ENCODE measurements at places on chromosomes 3 and 15. TPM values are rescaled to one million over a fixed set of nuclear protein-coding genes. Genes with fewer than 3 reads are reported as not detected.

The CACNA1D gene
- 0.16 TPM for total RNA-seq

The ANKUB1 gene
- not detected for total RNA-seq

The FRMD4B gene
- total RNA-seq = 10.9 TPM

The RTP3 gene
- not detected for total RNA-seq

The FBXO40 gene
- total RNA-seq = 268 TPM

The ACVR2B gene
- total RNA-seq = 7.9 TPM

The MAP1A gene
- total RNA-seq = 24.3 TPM

The SYNPR gene
- total RNA-seq = not detected

The GASK1A gene
- 1.3 TPM for total RNA-seq

The ADAMTS17 gene
- 2.2 TPM for total RNA-seq

The FAM219B gene
- 86.1 TPM for total RNA-seq

The CDC25A gene
- total RNA-seq = 3.2 TPM

The AP3B2 gene
- total RNA-seq = 0.22 TPM

The SLC51A gene
- total RNA-seq = not detected

The ISL2 gene
- not detected for total RNA-seq

The ACTC1 gene
- total RNA-seq = 11,428 TPM

The MELTF gene
- total RNA-seq = 15.2 TPM

The HACD2 gene
- 8.9 TPM for total RNA-seq

The HYAL3 gene
- 1.5 TPM for total RNA-seq

The CFAP100 gene
- not detected for total RNA-seq

The EPHA6 gene
- 0.79 TPM for total RNA-seq

The NEK10 gene
- 9.0 TPM for total RNA-seq

The ZBED2 gene
- total RNA-seq = not detected

The TEX55 gene
- not detected for total RNA-seq

The SHF gene
- total RNA-seq = 7.9 TPM

The INSYN1 gene
- total RNA-seq = 83.0 TPM

The CELSR3 gene
- 0.25 TPM for total RNA-seq

The GPR156 gene
- 0.24 TPM for total RNA-seq

The PAQR9 gene
- total RNA-seq = 17.9 TPM

The CCR8 gene
- total RNA-seq = not detected

The IL17RD gene
- 3.5 TPM for total RNA-seq

The RTP1 gene
- total RNA-seq = not detected

The MME gene
- total RNA-seq = 3.1 TPM

The GCNT3 gene
- total RNA-seq = 0.16 TPM

The GRM2 gene
- not detected for total RNA-seq

The ABHD5 gene
- total RNA-seq = 24.8 TPM

The DPP8 gene
- total RNA-seq = 37.2 TPM

The ACP3 gene
- 2.7 TPM for total RNA-seq

The NR2F2 gene
- 19.7 TPM for total RNA-seq

The MYZAP gene
- 526 TPM for total RNA-seq

Measured in heart left ventricle (tissue), 16 donors.